Nephron progenitor cell (in vitro differentiated cells): ENCODE measurements at places on chromosomes 12 and 14.

DNA sequence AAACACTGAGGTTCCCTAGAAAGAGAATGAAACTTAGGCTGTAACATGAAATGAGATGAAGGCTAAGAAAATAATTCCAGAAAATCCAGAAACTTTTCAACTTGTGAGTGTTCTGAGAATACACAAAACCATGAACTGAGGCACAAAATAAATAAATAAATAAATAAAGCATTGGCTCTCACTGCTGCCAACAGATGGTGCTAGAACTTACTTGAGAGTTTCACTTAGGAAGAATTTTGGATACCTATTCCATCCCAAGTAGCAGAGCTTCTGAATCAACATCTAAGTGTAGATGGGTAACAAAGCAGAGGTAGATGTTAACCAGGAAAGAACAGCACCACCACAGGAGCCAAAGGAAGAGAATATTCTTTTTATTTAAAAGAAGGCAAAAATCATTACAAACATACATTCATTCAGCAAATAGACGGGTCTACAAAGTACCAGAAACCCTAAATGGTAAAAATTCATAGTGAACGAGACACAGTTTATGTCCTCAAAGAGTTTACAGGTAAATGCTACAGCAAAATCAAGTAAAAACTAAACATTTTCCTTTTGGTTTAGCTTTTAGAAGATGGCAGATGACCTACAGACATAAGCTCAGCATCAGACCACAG is 16.7 kb downstream of the EPS8 start:
- no peak for DNase-seq

DNA sequence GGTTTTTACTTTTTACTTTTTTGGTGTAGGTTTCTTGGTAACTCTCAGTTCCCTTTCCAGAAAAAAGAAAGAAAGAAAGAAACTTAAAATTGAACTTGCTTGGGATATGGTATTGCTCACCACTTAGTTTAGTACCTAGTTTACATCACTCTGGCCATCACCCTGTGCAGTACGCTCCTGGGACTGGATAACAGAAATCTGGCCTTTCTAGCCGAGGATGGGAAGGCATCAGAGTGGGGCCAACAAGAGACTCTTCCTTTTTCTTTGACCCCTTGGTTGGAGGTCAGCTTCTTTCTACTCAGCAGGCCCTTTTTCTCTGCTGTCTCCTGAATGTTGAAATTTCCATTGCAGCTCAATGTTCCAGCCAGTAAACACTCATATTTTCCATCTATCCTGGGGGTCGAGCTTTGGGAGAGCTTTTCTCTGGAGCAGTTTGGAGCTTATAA is 156.6 kb downstream of the TGFB3 start:
- no peak for DNase-seq

DNA sequence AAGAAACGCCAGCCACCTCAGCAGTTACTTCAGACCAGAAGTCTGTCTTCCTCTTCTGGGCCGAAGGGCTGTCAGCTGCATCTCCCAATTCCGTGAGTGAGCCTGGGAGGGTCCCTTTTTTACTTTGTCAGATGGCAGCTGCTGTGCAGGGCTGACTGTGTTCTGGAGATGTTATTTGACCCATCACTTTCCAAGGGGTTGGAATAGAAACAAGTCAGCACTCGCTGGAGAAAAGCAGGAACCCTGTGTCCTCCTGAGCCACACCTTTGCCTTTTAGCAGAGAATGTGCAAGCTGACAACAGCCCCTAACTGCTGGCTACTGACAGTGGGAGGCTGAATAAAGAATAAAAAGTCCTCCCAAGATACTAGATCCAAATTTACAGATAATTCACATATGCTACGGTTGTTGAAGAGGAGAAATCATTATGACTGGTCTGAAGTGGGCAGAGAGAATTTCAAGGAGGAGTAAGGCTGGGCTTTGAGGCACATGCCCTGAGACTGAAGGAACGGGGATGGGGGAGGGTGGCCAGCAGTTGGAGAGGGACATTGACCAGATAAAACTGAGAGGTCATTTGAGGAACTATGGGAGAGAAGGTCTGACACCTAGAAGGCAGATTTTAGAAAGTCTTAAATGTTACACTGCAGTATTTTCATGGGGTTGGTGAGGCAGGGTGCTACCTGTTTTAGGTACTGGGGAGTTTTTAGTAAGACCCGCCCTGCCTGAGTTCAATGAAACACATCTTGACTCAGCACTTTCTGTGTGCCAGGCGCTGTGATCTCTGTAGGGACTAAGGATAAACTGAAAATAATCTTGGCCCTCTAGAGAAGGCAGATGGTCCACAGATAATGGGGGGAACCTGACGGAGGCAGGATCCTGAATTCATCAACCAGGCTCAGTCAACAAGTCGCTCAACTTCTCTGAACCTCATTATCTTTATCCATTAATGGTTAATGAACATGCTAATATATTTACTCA is 27.4 kb downstream of the FAM234B start:
- no peak for DNase-seq

GRCh38 chr14:96194657-96195431 is 9.8 kb upstream of the BDKRB2 start:
- no peak for DNase-seq

- no peak for DNase-seq
Observed at GRCh38 chr14:77950371-77951063, 150.6 kb downstream of the ADCK1 start.

DNA sequence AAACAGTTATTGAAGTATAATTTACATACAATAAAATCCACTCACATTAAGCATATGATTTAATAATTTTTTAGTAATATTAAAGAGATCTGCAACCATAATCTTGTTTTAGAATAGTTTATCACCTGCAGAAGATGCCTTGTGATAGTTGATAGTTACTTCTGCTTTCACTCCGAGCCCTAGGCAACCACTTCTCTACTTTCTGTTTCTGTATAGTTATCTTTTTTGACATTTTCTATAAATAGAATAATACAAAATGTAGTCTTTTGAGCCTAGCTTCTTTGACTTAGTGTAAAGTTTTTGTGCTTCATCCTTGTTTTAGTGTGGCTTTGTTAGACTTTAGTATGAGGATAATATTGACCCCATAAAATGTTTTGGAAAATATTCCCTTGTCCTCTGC is 111.0 kb downstream of the MNAT1 start:
- DNase-seq = no peak

- DNase-seq = no peak
Observed at GRCh38 chr14:35932659-35933159, 106.6 kb downstream of the BRMS1L start.

DNA sequence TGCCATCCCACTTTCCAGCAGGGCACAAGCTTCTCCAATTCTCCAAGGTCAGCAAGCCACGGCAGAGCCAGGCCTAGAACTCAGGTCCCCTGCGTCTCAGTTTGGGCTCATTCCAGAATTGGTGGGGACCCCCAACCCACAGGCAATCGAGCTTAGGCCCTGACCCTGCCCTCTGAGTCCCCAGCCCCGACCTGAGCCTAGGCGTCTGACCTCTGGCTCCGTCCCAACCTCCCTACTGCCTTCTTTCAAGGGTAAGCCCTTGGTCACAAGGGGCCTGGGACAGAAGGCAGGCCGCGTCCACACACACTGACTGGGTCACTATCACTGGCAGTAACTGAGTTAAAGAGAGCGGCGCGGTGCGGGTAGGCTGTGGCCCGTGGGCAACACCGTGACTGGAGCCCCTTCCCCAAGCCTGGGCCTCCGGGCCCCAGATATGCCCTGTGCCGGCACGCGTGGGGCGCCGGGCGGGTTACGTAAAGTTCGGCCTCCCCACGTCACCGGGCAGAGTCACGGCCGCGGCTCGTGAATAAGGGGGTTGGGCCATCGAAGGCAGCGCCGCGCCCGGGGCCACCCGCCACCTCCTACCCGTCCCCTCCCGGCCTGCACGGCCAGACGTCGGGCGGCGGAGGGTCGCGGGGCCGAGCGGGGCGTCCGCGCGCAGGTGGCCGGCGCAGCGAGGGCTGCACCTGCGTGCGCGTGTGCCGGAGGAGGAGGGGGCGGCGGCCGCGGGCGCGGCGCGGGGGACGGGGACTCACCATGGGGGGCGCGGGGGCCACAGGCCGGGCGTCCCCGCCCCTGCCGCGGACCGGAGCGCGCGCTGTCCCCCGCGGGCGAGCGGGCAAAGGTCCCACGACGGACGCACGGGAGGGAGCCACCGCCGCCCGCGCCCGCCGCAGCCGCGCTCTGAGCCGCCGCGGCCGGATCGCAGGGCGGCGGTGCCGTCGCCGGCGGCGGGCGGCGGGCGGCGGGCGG is 516 bp downstream of the ANKRD9 start:
- DNase-seq = peak; percentile 54
